NB4 (cell line): ENCODE measurements at places on chromosomes 2 and 18.

DNA sequence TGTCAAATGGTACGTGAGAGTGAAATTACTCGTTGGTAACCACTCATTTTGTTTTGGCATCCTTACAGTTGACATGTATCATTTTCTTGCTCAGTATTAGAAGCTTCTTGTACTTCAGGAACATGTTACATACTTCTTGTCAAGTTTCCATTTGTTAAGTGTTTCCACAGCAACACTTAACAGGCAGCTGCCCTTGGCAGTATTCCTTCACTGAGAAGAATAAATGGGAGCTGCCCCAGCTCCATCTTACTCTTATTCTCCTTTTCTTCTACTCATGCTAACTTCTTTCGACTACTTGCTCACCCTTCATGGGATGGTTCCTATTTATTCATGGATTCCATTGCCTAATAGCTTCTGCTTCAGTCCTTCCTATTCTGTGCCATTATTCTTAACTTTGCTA lies 60.1 kb upstream of the TUBA3E start:
- DNase-seq: no peak

GRCh38 chr2:28687640-28688385 lies 63.8 kb upstream of the PPP1CB start:
- no peak for DNase-seq

DNA sequence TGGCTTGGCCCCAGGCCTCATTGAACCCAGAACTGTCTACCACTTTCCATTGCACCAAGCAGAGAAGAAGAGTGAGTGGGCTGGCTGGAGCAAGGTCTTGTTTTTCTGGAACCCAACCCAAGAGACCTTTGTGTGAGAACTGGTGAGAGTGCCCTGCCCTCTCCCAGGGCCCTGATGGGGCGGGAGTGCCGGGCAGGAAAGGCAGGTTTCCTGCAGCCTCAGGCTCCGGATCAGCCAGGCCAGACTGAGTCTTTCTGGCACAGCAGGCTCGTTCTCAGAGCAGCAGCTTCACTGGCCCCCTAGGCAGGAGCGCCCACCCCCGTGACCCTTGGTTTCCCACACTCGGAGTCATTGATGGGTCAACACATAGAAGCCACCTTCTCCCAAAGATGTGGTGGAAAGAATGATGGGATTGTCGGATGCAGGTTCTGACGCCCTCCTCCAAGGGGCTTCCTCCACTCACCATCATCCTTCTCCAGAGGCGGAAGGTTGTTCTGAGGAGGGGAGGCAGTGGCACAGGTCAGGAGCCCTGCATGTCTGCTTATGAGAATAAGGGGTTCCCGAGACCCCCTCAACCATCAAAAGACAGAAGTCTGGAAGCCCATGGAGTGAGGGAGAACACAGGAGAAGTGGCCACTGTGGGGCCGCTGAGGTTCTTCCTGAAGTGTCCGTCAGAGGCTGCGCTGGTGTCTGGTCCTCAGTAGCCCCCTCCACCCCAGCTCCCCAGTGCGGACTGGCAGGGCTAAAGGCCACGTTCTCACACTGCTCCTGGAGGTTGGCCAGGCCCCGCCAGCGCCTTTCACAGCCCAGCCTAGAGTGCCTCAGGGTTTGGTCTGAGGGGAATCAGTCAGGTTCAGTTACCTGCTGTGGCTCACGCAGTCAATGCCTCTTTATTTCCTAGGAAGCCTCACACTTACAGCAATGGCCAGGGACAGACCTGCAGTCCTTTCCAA lies 62.8 kb upstream of the LAPTM4A start:
- DNase-seq: no peak

DNA sequence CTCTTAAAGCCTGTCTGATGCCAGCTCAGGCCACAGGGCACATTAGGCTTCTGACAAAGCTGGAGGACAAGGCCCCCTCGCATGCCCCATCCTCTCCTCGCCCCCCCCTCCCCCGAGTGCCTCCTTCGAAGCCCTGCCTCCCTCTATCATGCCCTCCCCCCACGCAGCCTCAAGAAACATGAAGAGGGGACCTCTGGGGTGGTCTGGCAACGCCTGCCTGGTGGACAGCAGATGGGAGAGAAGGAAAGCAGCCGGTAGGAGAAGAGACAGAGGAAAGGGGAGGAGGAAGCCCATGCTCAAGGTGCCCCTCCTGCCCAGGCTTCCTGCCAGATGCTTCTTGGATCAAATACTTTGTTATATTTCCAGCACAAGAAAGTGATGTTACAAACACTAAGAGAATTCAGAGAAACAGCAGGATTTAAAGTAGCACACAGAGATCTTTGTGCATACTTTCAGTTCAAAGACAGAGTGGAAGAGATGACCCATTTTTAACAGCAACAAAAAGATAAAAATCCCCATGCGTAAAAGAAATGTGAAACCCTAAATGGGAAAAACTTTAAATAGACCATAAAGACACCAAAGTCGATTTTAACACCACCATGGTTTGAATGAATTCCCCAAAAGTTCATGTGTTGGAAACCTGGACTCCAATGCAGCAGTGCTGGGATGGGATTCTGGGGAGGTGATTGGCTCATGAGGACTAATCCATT lies 19.0 kb downstream of the BOK start:
- no peak for DNase-seq

DNA sequence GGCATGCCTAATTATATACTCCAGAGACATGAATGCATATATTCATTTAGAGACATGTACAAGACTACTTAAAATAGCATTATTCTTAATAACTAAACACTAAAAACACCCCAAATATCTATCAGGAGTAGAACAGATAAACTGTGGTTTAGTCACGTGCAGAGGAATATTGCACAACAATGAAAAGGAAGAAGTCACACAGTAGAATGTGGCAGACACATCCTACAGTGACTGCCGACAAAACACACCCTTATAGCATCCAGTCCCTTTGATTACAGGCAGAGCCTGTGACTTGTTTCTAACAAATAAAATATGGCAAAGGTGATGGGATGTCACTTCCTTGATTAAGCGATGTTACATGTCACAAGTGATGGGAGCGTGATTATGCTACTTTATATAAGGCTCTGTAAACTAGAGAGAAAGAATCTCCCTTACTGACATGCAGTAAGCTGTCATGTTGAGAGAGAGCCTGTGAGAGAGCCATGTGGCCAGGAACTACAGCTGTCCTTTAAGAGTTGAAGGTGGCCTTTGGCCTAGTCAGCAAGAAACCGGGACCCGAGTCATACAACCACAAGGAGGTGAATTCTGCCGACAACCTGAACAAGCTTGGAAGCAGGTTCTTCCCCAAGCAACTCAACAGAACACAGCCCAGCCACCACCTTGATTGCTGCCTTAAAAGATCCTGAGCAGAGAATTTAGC lies 39.1 kb upstream of the LGALSL start:
- no peak for DNase-seq

DNA sequence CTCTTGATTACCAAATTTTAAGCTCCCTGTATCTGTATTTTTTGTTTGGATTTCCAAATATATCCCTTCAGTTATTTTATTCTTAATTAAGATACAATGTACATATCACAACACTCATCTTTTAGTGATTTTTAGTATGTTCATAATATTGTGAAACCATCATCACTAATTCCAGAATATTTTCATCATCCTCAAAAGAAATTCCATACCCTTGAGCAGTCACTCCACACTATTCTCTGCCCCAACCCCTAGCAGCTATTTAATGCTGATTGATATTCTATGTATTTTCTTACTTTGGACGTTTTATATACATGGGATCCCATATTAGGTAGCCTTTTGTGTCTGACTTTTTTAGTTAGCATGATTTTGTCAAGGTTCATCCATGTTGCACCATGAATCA lies 127.4 kb upstream of the SLC8A1 start:
- DNase-seq: no peak

- DNase-seq: no peak
Observed at GRCh38 chr2:236888794-236889780, 196.6 kb upstream of the COPS8 start.
